Glomerular endothelial cell (primary cell): ENCODE measurements at places on chromosomes 12 and 14. TPM values are rescaled to one million over a fixed set of nuclear protein-coding genes. Genes with fewer than 3 reads are reported as not detected.

TPI1 gene
- total RNA-seq = 542 and 832 TPM in 2 replicates

- no peak for DNase-seq
These were observed 10.8 kb downstream of the GLRX5 start for GRCh38 chr14:95545515-95546168.

GRCh38 chr12:132824053-132824452 is 4.6 kb downstream of the GOLGA3 start:
- DNase-seq = no peak

CCDC196 gene
- not detected in 2 replicates for total RNA-seq

GRCh38 chr14:64899958-64900357 is 14.3 kb upstream of the CHURC1 start:
- DNase-seq = no peak

PEBP1 gene
- total RNA-seq = 182 and 210 TPM in 2 replicates

DNA sequence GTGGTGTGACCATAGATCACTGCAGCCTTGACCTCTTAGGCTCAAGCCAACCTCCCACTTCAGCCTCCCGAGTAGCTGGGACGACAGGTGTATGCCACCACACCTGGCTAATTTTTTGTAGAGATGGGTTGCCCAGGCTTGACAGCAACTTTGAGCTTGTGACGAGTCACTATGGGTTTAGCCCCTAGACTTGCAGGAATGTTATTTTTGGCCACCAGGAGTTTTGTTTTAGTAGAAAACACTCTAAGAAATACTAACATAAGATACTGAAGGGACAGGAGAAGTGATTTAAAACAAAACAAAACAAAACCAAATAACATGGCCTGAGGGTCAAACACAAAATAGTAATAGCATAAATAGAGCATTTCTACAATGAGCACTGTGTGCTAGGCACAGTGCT is 26.4 kb downstream of the SETD3 start:
- DNase-seq = no peak
